ENCODE measurements at places on chromosomes 16 and 17.

- no peak for DNase-seq
Observed at GRCh38 chr16:46728806-46729205, 19.3 kb downstream of the MYLK3 start.

DNA sequence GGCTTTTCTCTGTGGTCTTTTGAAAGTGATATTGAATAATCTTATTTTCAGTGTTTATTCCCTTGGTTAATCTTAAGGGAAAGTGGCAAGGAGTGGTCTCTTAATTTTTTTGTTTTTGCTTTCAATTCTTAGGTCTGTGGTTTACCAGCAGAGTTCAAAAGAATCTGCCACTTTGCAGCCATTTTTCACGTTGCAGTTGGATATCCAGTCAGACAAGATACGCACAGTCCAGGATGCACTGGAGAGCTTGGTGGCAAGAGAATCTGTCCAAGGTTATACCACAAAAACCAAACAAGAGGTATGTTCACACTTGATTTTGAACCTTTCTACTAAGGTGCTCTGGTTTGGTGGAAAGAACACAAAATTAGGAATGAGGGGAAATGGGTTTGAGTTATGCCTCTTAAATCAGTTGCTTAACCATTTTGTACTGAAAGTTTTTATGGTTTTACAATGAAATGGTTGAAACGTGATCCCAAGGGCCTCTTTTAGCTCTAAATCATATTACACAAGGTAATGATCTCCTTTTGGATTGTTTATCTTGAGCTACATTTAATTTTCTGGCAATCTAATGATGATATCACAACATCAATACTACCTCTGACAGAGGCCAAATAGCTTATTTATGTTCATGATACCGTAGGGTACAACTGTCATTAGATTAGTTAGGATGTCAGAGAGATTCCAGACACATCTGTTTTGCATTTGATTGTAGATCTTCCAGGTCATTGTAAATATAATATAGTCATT, 51.6 kb upstream of the CRISPLD2 start:
- no peak for DNase-seq

DNA sequence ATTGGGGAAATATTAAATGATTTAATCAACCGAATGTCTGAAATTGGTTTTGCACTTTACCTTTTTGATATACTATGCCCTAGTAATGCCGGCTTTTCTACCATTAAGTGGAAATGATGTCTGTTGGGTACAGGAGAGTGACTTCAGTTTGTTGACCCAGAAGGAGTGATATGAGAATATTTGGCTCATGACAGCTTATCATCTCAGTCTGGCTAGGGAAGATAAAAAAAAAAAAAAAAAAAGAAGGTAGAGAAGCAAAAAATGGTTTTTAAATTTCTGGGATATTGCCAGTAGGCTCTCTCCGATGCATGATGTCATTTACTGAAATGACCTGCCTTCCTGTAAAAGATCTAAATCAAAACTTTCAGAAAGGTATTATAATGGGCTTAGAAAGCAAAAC, 69.0 kb downstream of the CNTNAP4 start:
- no peak for DNase-seq

DNA sequence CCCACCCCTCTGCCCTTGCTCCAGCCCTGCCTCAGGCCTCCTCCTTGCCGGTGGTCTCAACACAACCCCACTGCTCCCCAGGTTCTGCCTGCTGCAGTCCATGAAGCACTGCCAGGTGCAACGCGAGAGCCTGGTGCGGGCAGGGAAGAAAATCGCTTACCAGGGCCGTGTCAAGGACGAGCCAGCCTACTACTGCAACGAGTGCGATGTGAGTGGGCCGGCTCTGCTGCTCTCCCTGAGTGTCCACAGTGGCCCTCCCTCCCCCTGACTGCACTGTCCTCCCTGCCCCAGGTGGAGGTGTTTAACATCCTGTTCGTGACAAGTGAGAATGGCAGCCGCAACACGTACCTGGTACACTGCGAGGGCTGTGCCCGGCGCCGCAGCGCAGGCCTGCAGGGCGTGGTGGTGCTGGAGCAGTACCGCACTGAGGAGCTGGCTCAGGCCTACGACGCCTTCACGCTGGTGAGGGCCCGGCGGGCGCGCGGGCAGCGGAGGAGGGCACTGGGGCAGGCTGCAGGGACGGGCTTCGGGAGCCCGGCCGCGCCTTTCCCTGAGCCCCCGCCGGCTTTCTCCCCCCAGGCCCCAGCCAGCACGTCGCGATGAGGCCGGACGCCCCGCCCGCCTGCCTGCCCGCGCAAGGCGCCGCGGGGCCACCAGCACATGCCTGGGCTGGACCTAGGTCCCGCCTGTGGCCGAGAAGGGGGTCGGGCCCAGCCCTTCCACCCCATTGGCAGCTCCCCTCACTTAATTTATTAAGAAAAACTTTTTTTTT, 1.8 kb upstream of the TMEM88 start:
- no peak for DNase-seq

- no peak for DNase-seq
Observed at GRCh38 chr17:49071106-49071505, 61.5 kb upstream of the B4GALNT2 start.

GRCh38 chr16:1780677-1781072, 1.7 kb downstream of the SPSB3 start:
- DNase-seq, result no peak

DNA sequence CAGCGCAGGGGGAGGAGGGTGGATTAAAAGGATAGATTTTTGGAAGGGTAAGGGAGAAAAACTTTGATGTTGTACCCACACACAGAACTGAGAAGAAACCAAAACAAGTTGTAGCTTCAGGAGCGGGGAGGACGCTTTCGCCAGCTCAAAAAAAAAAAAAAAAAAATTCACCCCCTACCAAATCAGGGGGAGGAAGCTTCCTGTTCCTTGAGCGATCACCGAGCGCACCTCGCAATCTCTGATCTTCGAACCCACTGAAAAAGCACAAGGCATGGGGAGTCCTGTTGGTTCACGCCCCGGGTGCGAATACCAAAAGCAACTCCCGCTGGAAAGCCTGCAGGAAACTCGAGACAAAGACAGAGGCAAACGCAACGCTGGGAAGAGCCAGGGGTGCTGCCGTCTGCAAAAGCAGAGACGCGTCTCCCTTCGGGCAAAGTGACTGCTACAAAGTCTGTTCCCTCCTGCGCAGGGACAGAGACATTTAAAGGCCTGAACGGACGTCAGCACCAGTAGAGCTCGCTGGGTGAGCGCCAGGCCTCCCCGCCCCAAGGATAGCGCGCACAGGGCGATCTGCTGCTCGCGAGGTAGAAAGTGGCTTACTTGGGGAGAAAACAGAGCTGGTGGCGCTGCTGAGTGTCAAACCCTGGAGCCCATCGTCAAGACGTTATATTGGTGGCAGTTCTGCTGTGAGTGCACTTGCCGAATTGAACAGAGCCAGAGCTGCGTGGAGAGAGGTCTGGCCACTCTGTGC, 190.4 kb downstream of the USP22 start:
- DNase-seq, result no peak

DNA sequence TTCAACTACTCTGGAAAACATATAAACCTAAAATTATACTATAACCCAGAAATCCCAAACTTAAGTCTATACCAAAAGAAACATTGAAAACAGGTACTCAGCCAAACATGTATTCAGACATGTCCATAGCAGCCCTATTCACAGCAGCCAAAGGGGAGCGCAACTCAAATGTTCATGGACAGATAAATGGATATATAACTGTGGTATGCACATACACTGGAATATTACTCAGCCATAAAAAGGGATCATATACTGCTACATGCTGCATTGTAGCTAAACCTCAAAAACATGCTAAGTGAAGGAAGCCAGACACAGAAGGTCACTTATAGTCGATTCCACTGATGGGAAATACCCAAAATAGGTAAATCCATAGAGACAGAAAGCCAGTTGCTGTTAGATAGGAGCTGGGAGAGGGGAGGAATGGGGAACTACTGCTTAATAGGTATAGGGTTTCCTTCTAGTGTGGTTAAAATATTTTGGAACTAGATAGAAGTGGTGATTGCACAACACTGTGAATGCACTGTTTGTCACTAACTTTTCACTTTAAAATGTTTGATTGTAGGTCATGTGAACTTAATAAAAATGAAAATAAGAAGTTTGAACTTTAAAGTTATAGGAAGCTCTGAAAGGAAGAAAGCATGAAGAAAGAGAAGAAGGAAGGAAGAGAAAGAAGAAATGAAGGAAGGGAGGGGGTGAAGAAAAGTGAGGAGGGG, 812.3 kb downstream of the CDH11 start:
- no peak for DNase-seq

GRCh38 chr16:81817789-81818567, 38.9 kb downstream of the PLCG2 start:
- no peak for DNase-seq

GRCh38 chr17:77188084-77189066, 47.6 kb downstream of the SEC14L1 start:
- no peak for DNase-seq

GRCh38 chr16:85616607-85617321, 3.6 kb downstream of the GSE1 start:
- no peak for DNase-seq

- DNase-seq, result no peak
Observed at GRCh38 chr17:50618300-50618699, 16.4 kb upstream of the ABCC3 start.

GRCh38 chr17:2388683-2389055, 12.2 kb downstream of the MNT start:
- no peak for DNase-seq

GRCh38 chr16:89363621-89364393, 126.6 kb downstream of the ANKRD11 start:
- peak; percentile 62 for DNase-seq

GRCh38 chr16:964356-965035, 6.3 kb downstream of the LMF1 start:
- DNase-seq, result no peak

- DNase-seq, result no peak
Observed at GRCh38 chr16:89720551-89720812, 216 bp downstream of the VPS9D1 start.

- peak; percentile 4 for DNase-seq
Observed at GRCh38 chr17:14672830-14673229, 371.9 kb downstream of the HS3ST3B1 start.

DNA sequence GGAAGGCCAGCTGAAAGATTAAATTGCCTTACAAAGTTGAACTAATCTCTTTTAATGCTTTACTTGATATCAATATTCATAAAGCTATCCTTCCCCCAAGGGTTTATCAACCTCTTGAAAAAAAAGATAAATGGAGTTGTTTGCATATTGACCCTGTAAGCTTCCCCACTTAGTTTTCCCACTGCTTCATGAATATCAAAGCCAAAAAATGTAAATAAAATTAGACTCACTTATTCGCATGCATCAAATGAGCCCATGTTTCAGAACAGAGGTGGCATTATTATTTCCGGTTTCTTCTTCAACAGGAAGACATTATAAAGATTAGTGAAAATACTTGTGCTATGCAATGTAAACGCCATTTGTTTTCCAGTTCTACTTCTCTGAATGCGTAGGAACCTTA, 150.7 kb downstream of the CDH11 start:
- DNase-seq, result no peak

DNA sequence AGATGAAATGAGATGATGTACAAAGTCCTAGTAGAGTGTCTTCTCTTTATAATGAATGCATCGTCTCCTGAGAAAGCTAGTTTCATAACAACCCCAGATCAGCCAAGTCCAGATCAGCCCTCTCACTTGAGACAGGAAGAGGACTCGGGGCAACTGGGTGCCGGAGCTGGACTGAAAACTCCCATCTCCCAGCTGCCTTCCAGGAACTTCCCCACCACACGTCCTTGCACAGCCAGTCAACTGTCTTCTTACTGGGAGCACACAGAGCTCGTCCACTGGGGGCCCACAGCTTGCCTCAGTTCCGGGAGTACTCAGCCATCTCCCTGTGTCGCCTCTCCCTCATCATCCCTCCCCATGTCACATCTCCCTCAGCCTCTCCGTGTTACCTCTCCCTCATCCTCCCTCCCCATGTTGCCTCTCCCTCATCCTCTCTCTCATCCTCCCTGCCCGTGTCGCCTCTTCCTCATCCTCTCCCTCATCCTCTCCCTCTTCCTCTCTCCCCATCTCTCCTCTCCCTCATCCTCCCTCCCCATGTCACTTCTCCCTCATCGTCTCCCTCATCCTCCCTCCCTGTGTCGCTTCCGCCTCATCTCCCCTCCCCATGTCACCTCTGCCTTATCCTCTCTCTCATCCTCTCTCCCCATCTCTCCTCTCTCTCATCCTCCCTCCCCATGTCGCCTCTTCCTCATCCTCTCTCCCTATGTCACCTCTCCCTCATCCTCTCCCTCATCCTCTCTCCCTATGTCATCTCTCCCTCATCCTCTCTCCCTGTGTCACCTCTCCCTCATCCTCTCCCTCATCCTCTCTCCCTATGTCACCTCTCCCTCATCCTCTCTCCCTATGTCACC, 22.4 kb upstream of the KCNH6 start:
- no peak for DNase-seq

- peak; percentile 94 for DNase-seq
Observed at GRCh38 chr16:24729243-24729950, at the start of gene TNRC6A. Gene TNRC6A, plus strand, starts transcription at chr16:24729651. Its CDS starts 191 bp downstream, at chr16:24729842.

- DNase-seq, result no peak
Observed at GRCh38 chr16:57781741-57782606, 20.3 kb downstream of the KIFC3 start.

- DNase-seq, result no peak
Observed at GRCh38 chr16:46885960-46886763, 2.0 kb downstream of the GPT2 start.

DNA sequence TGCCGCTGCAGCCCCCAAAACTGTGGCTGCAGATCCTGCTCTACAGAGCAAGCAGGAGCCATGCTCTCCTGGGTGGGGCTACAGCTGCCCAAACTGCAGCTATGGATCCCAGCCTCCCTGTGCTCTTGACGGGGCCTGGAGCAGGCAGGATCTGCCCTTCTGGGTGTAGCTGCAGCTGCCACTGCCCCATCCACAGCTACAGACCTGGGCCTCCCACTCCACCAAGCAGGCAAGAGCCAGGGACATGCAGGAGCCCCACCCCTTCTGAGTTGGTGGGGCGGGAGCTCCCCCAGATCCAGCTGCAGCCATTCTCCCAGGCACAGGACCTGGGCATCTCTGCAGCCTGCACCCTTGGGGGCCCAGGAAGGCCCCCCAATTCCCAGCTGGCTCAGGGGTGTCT, 551.2 kb upstream of the CA10 start:
- DNase-seq, result no peak

- no peak for DNase-seq
Observed at GRCh38 chr16:83842291-83842690, 34.5 kb downstream of the HSBP1 start.

DNA sequence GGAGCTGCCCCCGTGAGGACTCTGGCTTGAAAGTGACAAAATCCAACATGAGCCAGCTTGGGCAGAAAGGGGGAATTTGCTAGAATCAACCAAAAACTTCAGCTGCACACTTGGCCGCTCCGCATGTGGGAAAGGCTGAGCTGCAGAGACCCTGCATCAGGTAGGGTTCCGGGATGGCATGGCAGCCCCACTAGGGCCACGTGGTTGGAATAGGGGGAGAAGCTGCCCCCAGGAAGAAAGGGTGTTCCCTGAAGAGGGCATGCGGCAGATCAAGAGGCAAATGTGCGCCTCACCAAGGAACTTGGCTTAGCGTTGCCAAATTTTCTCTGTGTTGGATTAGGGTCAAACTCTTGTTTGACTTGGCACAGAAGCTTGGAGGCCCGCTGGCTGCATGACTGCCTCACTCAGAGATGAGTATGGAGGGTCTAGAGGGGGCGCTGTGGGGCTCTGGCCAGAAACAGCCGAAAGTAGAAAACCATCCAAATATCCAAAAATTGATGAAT, 29.2 kb upstream of the WFIKKN2 start:
- DNase-seq, result no peak
